NCI-H1092 treated with DMSO at 0.1 percent for 48 hours (cell line): ENCODE measurements at places on chromosomes 6 and 20.
A peak's percentile ranks its signal among the peaks of the same experiment; 100 is the strongest.

DNA sequence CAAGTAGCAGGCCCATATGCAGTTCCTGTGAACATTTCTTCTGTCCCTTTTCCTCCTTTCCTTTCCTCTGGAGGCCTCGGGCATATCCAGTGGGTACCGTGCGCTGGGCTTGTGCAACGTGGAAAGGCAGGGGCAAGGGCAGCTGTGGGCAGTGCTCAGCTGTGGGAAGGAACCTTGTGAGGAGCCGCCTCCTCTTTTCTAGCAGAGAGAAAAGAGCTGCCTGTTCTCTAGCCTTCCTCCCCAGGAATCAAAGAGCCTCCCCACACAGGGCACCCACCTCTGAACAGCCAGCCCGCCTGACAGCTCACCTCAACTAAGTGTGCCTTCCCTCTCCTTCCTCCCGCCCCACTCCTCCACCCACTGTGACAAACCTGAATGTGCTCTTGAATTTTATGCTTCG, 143.3 kb upstream of the HDDC2 start:
- DNase-seq, result no peak

GRCh38 chr6:5208471-5208971, 52.2 kb downstream of the LYRM4 start:
- no peak for DNase-seq

GRCh38 chr6:100979267-100979666, 98.1 kb upstream of the ASCC3 start:
- no peak for DNase-seq

DNA sequence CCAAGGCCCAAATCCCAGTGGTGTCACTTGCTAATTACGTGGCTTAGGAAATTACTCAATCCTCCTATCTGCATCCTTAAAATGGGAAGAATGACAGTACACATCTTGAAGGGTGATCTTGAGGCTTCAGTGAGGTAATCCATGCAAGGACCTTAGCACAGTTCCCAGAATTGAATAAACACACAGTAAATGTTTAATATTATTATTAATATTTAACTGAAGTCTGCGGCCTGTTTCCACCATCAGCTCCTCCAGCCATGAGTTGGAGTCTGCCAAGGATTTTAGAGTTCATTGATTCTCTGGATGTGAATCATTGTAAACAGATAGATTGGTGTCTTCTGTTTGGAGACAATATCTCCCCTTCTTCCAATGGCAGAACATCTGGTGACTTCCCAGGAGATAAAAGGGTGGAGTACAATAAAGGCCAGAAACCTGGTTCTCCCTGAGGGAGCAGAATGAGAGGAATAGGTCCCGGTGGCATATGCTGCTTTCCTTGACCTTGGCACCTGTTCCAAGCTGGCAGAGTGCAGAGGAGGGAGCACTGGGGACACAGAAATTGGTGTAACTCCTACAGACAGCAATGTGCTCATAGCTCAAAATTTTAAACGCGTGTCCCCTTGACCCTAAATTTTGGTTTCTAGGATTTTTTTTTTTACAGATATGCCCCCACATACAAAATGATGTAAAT, 25.4 kb downstream of the UNC5CL start:
- no peak for DNase-seq

- DNase-seq, result no peak
Measured at GRCh38 chr6:52820198-52820597, 16.6 kb upstream of the GSTA1 start.

- DNase-seq, result no peak
Measured at GRCh38 chr6:166955121-166955864, 1.1 kb downstream of the RNASET2 start.

GRCh38 chr6:15184441-15184861, 61.4 kb upstream of the JARID2 start:
- no peak for DNase-seq

DNA sequence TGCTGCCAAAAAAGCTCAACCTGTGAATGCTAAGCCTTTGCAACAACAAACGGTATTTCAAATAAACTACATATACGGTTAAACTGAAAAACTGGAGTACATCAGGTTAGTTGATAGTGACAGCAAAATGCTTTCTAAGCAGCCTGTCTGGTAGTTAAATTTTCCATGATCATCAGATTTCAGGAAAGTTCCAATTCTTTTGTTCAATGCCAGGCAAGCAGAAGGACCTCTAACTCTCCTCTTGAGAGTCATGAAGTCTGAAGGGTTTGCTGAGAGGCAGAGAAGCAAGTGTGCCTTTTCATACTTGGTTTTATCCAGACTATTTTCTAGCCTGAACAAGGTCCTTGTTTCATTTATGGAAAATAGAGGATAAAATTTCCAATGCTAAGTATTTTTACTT, 4.5 kb downstream of the FLRT3 start:
- no peak for DNase-seq

DNA sequence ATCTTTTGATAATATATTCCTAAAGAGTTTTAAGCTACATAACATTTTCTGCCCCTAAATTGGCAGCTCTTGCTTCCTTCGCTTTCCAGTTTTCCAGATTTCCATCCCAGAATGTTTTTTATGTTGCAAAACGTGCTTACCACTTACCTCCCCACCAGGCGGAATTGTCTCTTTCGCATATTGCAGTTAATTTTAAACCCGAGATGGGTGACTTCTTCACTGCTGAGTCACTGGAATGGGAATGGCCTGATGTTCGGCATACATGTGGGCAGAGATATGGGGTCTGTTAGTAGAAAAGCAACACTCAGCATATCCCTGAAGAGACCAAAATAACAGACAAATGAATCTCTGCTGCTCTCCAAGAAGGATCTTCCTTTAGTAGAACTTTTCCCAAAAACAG, 491.2 kb downstream of the PREX1 start:
- DNase-seq, result no peak

DNA sequence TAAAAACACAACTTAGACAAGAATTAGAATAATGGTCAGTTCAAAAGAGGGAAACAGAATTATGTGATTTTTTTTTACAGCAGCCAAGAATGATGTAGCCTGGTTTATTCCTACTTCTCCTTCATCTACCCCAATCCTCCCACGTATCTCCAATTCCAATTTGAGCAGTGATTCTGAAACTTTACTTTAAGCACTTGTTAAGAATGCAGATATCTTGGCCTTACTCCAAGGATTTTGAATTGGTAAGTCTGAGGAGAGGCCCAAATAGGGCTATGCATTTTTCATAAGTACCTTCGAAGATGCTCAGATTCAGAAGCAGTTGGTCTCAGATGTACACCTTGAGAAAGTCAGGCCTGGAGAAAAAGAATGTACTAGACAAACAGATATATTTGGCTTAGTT, 233.4 kb upstream of the FLRT3 start:
- DNase-seq, result no peak

DNA sequence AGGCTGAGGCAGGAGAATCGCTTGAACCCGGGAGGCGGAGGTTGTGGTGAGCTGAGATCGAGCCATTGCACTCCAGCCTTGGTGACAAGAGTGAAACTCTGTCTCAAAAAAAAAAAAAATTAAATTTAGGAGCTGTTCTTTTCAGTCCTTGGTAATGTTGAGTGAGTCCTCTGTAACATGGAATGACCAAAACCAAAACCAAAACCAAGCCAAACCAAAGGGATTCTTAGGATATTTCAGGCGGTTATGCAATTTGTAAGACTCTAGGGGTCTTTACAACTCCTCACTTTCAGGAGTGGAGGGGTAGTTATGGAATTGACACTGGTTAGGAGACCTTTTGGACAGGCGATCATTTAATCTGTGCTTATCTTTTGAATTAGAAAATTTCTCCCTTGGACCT, 15.8 kb downstream of the TIAM2 start:
- no peak for DNase-seq

GRCh38 chr20:37921341-37921929, 18.5 kb downstream of the VSTM2L start:
- DNase-seq, result no peak

DNA sequence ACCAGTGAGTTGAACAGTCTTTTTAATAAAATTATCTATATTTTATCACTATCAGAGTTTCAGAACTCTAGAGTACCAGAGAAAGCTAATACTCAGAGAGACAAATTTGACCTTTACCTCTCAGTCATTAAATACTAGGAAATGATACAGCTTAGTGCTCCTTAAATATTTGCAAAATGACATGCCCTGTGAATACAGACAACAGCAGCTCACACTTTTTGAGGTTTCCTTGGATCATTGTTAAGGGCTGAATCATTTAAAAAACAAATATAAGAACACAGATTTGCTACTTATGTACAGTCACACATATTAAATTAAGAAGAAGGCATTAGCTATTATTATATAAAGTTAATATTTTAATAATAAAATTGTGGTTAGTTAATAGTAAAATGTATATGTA, 1158.7 kb upstream of the EYS start:
- no peak for DNase-seq

GRCh38 chr20:44549123-44549522, 27.3 kb upstream of the SERINC3 start:
- DNase-seq, result no peak

- no peak for DNase-seq
Measured at GRCh38 chr20:20683481-20684321, 28.7 kb downstream of the RALGAPA2 start.

DNA sequence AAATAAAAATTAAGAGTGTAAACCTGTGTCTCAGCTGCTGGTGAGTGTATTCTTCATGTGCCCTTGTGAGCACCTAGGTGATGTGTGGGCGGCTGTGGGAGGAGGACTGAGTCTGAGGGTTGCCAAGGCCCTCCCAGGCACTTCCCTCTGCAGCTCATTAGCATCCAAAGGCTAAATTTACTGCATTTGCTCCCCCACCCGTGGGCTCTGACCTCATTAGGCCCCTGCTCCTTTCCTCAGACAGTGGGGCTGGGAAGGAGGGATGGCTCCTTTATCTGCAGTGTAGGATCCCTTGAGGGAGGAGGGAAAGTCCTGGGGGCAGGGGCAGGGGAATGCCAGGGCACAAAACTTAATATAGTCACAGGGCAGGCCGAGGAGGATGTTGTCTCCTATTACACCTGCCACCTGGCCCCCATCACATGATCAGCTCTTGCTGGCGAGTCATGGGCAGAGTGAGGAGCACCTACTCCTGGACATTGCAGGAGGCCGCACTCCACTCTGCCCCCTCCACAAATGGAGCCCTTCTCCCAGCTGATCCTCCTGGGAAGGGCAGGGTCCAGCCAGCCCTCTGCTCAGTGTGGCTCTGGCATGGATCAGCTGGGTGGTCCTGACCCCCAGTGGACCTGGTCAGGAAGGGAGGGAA, 133.2 kb downstream of the MRPL14 start:
- no peak for DNase-seq

DNA sequence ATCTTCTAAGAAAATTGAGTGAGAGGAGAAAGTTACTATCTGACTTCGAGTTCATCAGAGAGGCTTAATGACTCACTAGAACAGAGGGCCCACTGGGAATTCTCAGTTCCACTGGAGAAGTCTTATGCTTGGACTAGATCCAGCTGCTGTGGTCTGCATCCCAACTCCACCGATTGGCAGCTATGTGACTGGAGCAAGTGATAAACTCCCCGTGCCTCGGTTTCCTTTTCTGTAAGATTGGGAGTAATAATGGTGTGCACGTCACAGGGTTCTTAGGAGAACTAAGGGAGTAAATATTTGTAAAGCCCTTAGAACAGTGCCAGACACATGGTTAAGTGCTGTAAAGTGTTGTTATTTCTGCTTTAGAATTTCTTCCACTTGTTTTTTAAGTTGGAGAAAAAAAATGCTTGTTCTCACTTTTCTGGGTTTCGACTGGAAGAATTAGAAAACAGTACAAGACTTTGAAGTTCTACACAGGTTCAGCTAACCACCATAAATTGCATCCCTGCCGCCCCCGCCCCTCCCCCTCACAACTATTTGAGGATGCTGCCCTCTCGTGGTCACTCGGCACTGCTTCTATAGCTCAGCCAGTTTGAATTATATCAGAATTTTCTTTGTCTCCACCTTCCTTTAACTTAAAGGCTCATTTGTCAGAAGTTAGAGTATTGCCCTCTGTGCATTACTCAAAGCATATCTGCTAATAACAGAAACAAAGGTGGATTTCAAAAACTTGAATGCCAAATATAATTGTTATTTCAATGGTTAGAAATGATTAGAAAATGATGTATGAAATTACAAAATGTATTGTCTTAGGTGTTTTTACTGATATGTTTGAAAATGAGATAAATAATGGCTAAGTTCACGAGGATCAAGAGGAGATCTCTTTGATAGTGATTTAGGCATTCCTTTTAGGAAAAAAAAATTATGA, 95.0 kb upstream of the IFNGR1 start:
- peak; percentile 34 for DNase-seq

- peak; percentile 33 for DNase-seq
Measured at GRCh38 chr6:73803562-73804241, 107.7 kb downstream of the CD109 start.

DNA sequence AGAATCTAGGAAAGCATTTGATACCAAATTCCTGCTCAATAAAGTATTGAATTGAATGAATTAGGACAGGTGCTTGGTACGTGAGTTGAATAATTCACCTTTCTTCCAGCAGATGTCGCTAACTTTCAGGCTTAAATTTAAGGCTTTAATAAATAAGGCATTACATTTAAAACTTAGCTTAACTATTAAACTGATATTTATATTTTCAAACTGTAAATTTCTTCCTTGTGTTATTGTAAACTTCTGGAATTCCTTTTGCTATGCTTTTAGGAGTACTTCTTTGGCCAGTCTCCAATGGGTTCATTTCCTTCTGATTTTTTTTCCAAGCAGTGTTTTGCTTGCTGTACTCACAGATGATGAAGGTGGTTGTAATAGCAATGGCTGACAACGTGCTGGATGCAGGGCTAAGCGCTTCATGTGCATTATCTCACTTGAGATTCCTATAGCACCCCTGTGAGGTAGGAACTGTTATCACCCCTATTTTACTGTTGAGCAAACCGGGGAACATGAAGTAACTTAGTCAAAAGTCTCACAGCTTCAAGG, 71.3 kb upstream of the SLC2A12 start:
- peak; percentile 56 for DNase-seq

GRCh38 chr6:134398453-134398852, 80.5 kb upstream of the SGK1 start:
- no peak for DNase-seq

- no peak for DNase-seq
Measured at GRCh38 chr20:51700809-51701285, 67.3 kb downstream of the ATP9A start.

DNA sequence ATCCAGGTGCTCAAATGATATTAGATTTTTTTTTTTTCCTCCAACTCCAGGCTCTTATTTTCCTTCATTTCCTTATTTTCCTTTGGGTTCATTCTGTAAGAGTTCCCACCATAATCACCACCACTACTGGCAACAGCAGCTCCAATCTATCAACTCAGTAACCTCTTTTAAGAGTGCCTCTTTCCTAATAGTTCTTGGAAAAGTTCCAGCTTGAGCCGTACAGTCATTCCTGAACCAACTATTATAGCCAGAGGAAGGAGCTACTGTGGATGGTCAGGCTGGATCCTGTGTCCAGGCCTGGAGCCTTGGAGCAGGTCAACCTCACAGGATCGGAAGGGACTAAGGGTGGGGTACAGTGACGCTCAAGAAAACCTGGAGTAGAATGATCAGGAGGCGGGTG, 4.2 kb upstream of the ANGPT4 start:
- DNase-seq, result no peak

DNA sequence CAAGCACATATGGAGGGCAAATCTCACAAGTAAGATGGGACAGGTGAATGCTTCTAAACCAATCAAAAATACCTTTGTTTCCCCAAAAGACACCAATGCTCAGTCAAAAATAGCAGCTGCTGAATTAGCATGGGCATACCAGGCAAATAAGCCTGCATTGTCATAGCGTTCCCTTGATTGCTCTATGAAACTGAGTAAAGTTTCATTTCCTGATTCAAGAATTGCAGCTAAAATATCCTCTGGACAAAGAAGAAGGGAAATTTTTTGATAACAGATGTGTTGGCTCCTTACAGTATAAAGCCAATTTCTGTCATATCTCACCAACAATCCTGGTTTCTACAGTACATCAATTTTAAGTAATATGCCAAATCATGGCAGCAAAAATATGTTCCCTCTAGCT, 3.3 kb upstream of the TMEM14A start:
- no peak for DNase-seq
